ENCODE measurements at places on chromosomes 3 and 15. TPM values are rescaled to one million over a fixed set of nuclear protein-coding genes. Genes with fewer than 3 reads are reported as not detected.
A peak's percentile ranks its signal among the peaks of the same experiment; 100 is the strongest.

DNA sequence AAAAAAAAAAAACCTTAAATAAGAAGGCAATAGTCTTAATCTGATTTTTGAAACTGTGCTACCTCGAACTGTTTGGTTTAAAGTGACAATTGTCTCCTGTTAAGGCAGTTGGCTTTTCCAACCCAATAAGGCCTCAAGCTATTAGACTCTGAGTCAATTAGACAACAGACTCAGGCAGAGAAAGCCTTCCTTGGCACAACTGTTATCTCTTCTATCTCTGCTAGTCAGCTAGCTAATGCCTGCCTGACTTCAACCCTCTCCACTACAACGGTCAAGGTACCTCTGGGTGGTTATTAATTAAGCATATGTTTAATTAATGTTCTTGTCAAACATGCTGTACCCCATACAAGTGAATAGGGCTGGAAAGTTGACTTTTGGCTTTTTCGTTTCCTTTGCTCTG lies 110.2 kb upstream of the NLGN1 start:
- no peaks in the 10 kb centered on the region for H3K27me3 ChIP-seq
- H3K4me1 ChIP-seq = no peaks in the 10 kb centered on the region
- H3K27ac ChIP-seq = no peak overlapping the region
- no peak for DNase-seq
- no peak overlapping the region for H3K4me3 ChIP-seq

DNA sequence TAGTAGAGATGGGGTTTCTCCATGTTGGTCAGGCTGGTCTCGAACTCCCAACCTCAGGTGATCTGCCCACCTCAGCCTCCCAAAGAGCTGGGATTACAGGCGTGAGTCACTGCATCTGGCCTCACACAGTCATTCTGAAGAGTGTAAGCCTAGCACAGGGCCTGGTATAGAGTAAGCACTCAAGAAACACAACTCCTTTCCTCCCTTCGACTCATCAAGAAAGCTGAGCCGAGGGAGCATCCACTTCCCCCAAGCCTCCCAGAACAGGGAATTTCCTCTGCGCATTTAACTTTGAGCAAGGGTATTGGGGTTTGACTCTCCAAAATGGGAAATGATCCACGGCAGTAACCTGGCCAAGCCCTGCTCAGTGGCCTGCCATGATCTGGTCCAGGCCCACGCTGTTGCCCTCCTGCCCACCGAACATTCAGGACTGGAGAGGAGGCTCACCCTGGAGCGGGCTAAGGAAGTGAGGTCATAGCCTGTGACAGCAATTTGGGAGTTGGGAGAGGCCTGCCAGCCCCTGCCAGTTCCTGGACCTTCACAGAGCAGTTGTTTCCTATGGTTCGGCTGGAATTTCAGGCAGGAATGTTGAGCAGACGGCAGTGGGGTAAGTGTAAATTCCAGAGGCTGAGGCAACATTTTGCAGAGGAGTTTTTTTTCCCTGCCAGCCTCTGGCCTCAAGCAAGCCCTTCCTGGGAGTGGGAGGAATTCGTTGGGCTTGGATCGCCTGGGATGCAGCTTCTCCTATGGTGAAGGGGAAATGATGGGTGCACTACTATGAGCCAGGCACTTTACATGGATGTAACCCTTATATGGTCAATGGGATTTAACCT lies 21.2 kb upstream of the SMAD3 start:
- H3K27ac ChIP-seq = no peak overlapping the region
- DNase-seq = no peak
- peaks cover 49% of the 10 kb centered on the region for H3K4me1 ChIP-seq
- no peak overlapping the region for H3K4me3 ChIP-seq
- no peaks in the 10 kb centered on the region for H3K36me3 ChIP-seq

FOXB1 gene
- polyA plus RNA-seq = 0.01 TPM

DNA sequence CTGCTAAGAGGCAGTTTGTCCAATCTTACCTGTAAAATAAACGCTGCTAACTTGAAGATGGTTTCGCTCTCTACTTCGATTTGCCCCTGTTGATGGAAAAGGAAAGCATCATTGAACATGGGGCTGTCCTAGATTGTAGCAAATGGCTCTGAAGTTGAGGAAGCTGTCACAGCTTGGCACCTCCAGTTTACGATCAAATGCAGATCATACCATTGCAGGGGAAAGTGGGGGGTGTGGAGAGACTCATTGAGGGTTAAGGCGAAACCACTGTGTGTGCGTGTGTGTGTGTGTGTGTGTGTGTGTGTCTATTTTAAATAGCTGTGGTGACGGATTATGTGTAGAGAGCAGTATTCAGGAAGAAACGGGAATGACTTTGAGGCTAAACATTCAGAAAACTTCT lies 127.6 kb upstream of the LMOD3 start:
- H3K4me3 ChIP-seq = no peak overlapping the region
- H3K27me3 ChIP-seq = no peaks in the 10 kb centered on the region
- peaks cover 2% of the 10 kb centered on the region for H3K36me3 ChIP-seq
- H3K4me1 ChIP-seq = peaks cover 23% of the 10 kb centered on the region
- DNase-seq = peak; percentile 90
- peak overlapping the region; percentile 83 for H3K27ac ChIP-seq

DNA sequence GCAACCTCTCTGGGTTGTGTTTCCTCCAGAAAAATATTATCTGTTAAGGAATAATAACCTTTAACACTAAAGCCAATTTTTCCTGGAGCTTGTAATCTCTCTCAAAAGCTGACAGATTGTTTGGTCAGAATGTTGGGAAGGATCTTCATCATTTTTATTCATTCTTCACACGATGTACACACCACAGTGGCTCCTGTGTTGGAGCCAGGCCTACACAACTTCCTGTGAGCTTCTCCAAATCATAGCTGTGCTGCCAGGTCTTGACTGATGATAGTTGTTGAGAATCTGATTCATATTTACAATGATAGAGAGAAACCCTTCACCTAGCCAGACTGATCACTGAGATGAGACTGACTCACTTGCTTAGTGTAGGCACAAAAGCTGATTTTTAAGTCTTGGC lies 151.0 kb upstream of the ROBO2 start:
- no peak for DNase-seq
- H3K4me1 ChIP-seq = no peaks in the 10 kb centered on the region
- H3K36me3 ChIP-seq = no peaks in the 10 kb centered on the region
- H3K27me3 ChIP-seq = no peaks in the 10 kb centered on the region

GRCh38 chr3:137641879-137642704 lies 122.0 kb upstream of the SOX14 start:
- H3K27ac ChIP-seq = no peak overlapping the region
- no peaks in the 10 kb centered on the region for H3K4me1 ChIP-seq
- no peak overlapping the region for H3K4me3 ChIP-seq
- no peaks in the 10 kb centered on the region for H3K36me3 ChIP-seq
- peaks cover 8% of the 10 kb centered on the region for H3K27me3 ChIP-seq
- DNase-seq = no peak

- H3K27ac ChIP-seq = no peak overlapping the region
- H3K27me3 ChIP-seq = no peaks in the 10 kb centered on the region
- H3K4me3 ChIP-seq = no peak overlapping the region
- DNase-seq = no peak
- H3K4me1 ChIP-seq = no peaks in the 10 kb centered on the region
Observed at GRCh38 chr3:112656043-112656442, 15.1 kb upstream of the CCDC80 start.

SKOR1 gene
- 0.31 TPM for polyA plus RNA-seq

DNA sequence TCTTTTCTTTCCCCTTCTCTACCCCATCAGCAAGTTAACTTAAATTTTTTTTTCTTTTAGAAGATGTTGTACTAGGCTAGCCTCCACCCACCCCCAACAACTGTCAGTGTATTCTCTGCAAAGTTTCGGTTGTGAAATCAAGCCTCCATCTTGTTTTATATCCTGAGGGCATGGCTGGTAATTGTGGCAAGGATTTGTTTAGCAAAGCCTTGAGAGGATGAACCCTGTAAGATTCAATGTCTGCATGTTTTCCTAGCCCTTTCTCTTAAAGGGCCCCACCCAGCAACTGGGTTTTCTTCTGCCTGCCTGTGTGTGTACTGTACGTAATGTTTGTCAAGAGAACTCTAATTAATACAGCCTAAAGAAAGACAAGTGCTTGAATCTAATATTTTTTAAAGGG lies 475.3 kb downstream of the FHIT start:
- no peaks in the 10 kb centered on the region for H3K36me3 ChIP-seq
- DNase-seq = no peak
- no peaks in the 10 kb centered on the region for H3K4me1 ChIP-seq
- H3K4me3 ChIP-seq = no peak overlapping the region
- H3K27me3 ChIP-seq = no peaks in the 10 kb centered on the region

TRH gene
- 0.10 TPM for polyA plus RNA-seq

- H3K27me3 ChIP-seq = no peaks in the 10 kb centered on the region
- peaks cover 12% of the 10 kb centered on the region for H3K4me1 ChIP-seq
- H3K4me3 ChIP-seq = peak overlapping the region; percentile 98
- peak; percentile 37 for DNase-seq
- no peaks in the 10 kb centered on the region for H3K36me3 ChIP-seq
- peak overlapping the region; percentile 99 for H3K27ac ChIP-seq
Observed at GRCh38 chr3:150545419-150546225, 674 bp downstream of the SERP1 start.

All from small intestine (tissue), 16 donors.